NCI-H524 (cell line): ENCODE measurements at places on chromosomes 6 and 20.

- DNase-seq: no peak
Observed at GRCh38 chr20:622161-622560, 12.1 kb upstream of the TCF15 start.

- no peak for DNase-seq
Observed at GRCh38 chr20:5789827-5790226, 39.6 kb downstream of the SHLD1 start.

GRCh38 chr20:53262365-53262764 is 290.2 kb downstream of the TSHZ2 start:
- no peak for DNase-seq

GRCh38 chr20:46709055-46709458 is 392 bp upstream of the SLC2A10 start:
- DNase-seq: no peak

GRCh38 chr6:130796313-130796905 is 30.8 kb upstream of the SMLR1 start:
- no peak for DNase-seq

GRCh38 chr20:37123441-37123840 is 27.6 kb upstream of the RBL1 start:
- no peak for DNase-seq

DNA sequence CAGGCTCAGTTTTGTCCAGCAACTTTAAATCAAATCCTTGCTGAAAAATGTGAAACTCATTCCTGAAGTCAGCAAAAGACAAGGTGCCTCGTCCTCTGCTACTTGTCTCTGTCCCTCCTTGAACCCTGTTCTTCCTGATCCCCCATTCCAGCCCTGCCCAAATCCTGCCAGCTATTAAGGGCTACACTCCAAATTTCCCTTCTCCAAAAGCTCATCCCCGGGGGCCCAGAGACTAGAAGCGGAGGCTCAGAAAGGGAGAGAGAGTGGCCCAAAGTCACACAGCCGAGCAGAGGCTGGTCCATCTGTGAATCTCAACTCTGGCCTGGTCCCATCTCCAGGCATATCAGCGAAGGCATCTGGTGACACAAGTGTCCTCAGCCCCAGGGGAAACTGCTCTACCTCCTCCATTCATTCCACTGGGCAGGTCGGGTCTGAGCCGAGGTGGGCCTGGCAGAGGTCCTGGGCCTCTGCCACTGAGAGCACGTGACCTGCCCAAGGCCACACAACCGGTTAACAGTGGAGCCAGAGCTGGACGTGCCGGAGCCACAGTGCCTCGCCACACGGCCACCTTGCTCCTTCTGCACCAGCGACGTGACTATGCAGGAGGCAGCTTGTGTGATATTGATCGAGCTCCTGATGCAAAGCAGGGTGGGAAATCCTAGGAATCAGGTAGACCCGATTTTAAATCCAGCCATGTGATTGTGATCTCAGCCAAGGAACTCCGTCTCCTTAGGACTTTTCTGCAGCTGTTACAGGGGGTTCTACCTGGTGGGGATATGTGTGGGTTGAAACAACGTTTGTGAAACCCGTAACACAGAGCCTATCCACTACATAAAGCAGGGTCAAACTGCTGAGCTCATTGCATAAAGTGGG is 28.6 kb downstream of the NOL4L start:
- no peak for DNase-seq

- DNase-seq: no peak
Observed at GRCh38 chr6:12001004-12001705, 11.0 kb upstream of the HIVEP1 start.

- no peak for DNase-seq
Observed at GRCh38 chr6:41045664-41046063, 3.4 kb downstream of the TSPO2 start.

DNA sequence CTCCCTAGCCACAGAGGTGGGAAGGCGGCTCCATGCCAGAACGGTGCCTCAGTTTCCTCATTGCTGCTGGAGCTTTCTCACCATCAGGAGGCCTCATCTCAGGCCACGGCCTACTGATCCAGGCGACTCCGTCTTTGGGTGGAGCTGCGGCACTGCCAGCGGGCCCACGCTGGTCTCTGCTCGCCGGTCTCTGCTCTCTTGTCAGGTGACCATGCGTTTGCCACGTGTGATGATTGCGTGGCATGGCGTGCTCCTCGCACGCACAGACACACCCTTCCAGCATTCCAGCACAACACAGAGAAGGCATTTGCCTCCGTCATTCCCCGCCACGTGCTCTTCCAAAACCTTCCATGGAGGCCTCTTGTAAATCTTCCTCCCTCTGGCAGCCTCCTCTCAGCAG is 271.1 kb downstream of the CDH4 start:
- no peak for DNase-seq

DNA sequence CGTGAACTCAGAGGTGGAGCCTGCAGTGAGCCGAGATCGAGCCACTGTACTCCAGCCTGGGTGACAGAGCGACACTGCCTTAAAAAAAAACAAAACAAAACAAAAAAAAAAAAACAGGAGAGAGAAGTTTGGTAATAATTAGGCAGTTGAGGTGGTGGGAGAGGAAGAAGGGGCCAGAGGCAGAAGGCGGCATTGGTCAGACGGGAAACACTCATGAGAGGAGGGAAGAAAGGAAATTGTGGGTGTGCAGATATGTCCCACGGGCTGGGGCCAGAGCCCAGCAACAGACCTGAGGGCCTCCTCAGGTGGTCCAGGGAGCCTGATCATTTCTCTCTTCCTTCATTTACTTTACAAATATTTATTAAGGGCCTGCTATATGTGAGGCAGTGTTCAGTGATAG is 20.0 kb downstream of the SULF2 start:
- no peak for DNase-seq

GRCh38 chr6:16651871-16652270 is 109.4 kb downstream of the ATXN1 start:
- DNase-seq: no peak

DNA sequence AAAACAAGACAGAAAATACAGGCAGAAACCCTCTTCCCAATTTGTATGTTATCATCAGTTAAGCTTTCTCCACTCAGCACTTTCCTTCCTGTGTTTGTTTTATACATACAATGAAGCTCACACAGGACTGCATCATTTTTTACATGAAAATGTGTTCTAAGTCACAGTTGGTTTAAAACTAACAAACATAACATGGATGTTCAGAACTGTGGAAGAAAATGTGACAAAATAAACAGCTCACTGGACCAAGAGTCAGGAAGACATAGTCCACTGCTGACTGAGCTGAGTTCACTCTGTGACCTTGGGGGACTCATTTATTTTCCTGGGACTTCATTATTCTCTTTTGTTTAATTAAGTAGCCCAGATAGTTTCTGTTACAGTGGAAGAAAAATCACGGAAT is 331.5 kb downstream of the SYNE1 start:
- no peak for DNase-seq

DNA sequence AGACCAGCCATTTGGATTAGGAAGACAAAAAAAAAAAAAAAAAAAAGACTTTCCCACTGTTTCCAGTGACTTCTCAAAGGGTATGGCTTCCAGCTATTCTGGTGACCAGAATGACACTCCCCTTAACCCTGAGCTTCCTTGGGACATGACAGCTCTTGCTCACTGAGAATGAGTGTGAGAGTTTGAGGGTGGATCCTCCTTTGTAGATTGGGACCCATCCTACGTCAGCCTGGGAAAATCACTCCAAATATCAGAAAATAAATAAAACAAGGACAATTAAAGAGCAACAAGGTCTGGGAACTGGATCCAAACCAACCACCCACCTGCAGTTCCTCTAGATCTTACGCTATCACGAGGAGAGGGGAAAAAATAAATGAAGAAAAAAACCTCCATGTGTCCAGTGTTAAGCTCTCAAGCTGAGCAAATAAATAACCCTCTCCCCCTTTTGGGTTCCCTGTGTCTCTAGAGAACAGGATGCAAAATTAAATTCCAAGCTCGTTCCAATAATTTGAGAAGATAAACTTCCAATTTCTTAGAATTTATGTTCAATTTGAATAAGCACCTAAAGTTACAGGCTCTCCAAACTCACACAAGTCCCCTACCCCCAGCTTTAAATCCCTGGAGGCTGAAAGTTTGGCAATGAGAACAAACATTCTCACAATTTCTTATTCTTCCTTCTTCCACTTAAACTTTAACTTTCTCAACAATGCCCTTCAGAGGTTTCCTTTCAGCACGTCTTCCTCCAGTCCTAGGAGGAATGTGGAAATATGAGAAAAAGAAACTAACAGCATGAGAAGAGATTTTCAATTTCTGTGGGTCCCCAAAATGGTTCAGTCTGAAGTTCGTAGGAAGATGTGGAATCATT is 170.2 kb downstream of the MTFR2 start:
- DNase-seq: no peak

DNA sequence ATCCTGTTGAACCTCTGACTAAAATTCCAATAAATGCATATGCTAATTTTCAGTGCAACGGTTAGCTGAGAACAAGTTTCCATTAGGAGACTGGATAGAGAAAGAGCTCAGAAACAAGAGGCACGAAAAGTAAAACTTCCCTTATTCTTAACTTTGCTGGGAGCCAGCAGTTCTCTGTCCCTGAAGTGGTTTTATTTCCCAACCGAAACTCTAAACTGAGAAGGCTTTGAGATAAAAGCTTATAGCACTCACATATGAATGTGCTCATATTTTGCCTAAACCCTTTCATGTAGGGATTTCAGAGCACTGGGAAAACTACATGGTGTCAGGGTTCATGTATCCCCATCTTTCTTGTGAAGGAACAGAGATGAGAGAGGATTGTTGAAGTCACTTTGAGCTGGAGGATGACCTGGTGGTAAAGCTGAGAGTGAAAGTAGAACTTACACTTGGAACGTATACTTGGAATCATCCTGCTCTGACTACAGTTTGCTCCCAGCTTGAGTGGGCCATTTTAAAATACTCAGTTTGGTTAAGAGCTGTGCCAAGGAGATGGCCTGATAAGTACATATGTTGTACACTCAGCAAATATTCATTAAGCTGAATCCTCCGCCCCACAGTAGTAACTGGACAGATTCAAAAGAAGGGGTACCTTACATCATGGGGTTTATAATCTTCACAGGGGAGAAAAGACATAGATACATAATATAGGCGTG is 324.2 kb upstream of the CNR1 start:
- no peak for DNase-seq

DNA sequence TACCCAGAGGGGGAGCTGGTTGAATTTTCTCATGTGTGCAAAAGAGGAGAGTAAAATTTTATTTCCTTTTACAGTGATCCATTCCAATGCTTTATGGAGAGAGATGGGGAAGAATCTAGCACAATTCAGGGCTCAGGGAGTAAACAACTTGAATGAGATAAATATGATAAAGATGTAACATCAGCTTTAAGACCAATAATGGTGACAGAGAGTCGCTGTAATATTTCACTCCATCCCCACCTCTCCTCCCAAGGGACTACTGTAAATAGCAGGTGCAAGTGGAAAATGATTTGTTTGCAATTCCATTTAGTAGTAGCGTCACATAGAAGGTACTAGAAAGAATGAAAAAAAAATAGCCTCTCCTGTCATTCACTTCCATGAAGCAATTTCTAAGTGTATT is 4.8 kb downstream of the CRISP3 start:
- no peak for DNase-seq

DNA sequence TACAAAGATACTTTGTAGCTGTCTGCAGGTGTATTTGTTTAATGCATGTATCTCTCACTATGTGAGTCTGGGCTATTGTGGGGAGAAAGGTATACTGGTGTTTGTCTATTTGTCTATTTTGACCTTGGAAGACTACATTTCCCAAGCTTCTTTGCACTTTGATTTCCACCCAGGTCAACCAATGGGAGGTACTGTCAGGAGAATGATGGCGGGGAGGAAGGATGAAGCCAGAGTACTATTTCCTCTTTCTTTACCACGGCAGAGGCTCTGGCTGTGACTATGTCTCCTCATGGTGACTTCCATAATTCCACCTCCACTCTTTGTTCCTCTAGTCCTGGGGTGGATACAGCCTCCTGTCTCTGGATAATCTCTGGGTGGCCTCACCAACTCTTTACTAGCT is 23.1 kb downstream of the LBP start:
- DNase-seq: no peak

DNA sequence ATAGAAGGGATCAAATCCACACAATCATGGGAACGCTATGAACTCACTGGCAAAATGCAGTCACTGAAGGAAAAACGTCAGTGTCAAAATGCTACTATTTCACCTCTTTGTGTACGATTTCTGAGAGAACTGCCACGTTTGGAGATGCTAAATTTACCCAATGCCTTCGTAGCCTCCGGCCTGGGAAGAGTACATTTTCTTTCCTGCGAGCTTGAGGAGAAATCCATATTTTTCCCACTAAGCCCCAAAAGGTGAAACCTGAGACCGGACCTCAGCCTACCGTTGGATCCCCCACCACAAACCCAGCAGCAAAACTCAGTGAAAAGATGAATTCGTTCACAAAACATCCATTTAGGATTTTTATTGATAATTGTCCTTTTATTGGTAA is 131.7 kb downstream of the GPX5 start:
- DNase-seq: no peak

- no peak for DNase-seq
Observed at GRCh38 chr6:165585060-165585459, 78.0 kb downstream of the PDE10A start.
